ENCODE measurements at places on chromosomes 2 and 18.

DNA sequence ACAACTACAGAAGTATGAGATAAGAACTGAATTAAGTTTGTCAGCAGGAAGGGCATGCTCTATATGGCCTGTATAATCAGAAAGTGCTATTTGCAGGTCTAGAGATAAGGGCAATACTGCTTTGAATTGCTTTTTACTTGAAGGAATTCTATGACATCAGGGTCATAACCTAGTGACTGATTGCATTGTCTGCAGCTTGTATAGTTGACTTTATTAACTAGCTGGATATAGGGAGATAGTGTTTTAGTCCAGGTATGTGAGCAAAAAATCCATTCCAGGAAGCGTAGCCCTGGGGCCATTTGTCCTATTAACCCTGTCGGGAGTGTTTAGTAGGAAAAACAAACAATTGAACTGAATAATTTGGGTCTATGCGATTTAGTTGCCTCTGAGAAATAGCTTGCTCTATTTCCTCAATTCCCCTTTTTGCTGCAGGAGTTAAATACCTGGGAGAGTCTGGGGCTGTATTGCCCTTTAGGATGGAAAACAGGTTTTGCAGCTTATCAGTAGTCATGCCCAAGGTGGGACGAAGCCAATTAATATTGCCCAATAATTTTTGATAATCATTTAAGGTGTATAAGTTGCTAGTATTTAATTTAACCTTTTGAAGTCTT, 30.0 kb downstream of the HTR2B start:
- DNase-seq = no peak

DNA sequence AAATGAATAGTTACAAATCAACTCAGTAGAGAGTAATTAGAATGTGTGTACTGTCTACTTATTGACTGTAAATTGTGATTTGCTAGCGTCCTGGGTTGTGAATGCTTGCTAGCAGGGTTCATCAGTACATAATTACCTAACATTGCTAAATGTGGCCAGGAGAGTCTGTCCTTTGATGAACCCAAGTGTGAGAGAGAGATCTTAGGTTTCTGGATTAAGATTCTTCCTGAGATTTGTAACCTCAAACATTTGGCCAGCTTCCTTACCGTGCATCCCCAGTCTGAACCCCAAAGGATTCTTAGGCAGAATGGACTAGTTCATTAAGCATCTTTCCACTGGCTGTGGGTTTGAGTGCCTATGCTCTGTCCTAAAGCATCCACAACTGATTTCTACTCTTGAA, 84.0 kb upstream of the ITPRID2 start:
- no peak for DNase-seq

DNA sequence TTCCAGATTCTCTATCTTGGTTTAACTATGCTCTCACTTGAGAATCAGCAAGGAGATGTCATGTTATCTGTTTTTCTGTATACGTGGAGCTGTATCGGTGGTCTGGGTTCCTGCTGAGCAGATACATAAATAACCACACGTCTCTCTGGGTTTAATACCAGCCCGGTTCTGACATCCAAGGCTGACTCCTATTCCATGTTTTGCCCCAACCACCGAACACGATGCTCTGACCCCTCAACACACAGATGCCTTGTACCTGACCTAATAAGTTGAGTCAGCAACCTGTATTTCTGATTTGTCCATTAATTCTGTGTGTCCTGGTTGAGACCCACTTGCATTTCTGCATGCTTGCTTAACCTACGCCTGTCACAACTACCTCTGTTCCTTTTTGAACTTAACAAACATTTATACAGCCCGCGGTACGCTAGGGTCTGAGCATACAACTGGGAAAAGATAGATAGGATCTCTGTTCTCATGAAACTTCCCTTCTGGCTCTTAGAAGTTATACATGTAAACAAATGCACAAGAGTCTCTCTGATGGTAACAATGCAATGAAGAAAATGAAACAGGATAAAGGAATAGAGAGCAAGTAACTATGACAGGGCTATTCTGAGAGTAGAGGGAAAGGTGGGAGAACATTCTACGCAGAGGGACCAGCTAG, 480.4 kb downstream of the PARD3B start:
- no peak for DNase-seq

DNA sequence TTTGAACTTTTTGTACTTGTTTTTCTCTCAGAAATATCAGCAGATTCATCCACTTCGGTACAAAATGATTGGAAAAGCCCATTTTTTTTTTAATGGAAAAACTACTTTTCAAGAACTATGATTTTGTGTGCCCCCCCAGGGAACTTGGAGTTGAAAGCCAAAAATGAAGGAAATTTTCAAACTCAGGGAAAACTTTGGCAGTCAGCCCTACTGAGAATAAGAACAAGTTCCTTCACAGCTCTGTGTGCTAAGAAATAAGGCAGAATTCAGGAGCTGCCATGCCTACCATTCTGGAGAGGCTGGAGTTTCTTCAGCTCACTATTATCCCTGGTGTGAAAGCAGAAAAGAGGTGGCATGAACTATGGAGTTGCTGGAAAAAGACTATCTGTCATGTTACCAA, 226.0 kb upstream of the SLC35G4 start:
- no peak for DNase-seq

GRCh38 chr18:9421901-9422327, 53.4 kb upstream of the RALBP1 start:
- no peak for DNase-seq

DNA sequence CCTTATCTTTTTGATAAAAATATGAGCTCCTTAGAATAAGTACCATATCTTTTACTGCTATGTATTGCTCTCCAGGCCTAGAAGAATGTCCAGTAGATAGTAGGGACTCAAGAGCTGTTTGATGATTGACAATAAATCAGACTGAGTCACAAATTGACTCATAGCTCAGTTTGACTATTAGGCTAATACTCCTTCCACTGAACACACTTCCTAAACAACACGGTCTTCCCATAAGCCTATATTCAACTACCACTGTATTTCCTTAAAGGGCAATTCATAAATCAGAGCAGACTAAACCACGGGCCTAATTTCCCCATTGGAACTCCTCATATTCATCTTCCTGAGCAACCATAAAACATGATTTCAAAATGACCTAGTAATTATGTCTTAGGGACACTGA, 258.5 kb downstream of the ALK start:
- DNase-seq = no peak

DNA sequence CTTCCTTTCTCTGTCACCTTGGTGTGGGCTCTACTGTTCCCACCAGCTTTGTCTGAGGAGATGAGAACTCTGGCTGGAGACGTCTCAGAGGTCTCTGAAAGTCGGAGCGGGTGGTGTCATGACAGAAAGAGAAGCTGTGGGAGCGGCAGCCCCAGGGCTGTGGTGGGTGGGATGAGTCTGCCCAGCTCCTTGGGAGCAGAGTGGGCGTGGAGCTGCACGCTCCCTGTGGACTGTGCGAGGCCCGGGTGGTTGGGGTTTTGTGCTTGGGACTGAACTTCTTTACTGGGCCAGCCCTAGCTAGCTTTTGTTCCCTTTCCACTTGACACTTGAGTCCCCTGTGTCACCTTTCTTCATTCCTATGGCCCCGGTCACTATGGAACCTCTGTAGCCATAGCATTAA, 10.4 kb downstream of the TOGARAM2 start:
- DNase-seq = no peak

- DNase-seq = no peak
Measured at GRCh38 chr2:142323206-142323605, 192.4 kb upstream of the LRP1B start.

GRCh38 chr2:212194396-212194795, 344.2 kb downstream of the ERBB4 start:
- no peak for DNase-seq

- DNase-seq = no peak
Measured at GRCh38 chr18:46542545-46542944, 114.5 kb downstream of the LOXHD1 start.

GRCh38 chr2:32284321-32284720, 6.6 kb downstream of the YIPF4 start:
- no peak for DNase-seq

DNA sequence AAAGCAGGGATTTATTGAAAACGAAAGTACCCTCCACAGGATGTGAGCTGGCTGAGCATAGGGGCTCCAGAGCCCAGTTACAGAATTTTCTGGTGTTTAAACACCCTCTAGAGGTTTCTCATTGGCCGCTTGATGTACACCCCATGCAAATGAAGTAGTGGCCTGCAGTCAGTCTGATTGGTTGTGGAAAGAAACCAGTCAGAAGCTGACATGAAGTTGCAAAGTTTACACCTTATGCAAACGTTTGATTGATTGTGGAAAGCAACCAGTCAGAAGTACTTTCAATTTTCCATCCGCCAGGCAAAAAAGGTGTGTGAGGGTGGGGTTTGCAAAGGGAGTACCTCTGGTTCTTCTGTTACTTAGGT, 62.3 kb downstream of the VWA3B start:
- no peak for DNase-seq

- no peak for DNase-seq
Measured at GRCh38 chr2:174597009-174597344, 627 bp downstream of the WIPF1 start.

DNA sequence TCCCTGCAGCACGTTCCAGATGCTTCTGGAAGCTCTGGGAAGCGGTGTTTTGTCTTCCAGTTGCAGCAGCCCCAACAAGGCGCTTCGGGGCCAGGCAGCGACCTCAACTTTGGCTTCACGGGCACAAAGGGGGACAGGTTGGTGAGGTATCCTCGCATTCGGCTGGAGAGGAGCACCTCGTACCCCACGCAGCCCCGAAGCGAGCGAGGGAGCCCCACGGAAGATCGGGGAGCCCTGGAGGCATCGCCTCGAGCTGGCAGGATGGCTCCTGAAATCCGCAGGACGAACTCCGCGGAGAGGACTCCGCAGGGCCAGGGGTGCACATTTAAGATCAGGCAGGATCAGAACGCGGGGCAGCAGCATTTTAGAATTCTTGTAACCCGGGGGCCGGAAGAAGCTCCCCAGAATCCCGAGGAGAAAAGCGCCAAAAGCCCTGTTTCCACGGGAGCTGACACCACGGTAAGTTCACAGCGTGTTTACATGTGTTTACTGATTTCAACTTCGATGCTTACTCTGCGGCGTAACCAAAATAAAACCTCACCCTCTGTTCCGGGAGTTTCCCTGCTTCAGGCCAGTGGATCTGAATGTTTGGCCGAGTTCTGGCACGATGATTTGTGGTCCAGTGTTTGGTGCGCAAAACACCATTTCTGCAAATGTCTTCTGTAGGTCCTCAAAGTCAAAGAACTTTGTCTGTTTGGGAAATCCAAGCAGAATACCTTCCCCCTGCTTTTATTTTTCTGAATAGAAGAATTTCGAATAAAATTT, 212.5 kb downstream of the NEDD4L start:
- no peak for DNase-seq

- DNase-seq = no peak
Measured at GRCh38 chr2:85455552-85456090, 37.1 kb downstream of the SH2D6 start.

DNA sequence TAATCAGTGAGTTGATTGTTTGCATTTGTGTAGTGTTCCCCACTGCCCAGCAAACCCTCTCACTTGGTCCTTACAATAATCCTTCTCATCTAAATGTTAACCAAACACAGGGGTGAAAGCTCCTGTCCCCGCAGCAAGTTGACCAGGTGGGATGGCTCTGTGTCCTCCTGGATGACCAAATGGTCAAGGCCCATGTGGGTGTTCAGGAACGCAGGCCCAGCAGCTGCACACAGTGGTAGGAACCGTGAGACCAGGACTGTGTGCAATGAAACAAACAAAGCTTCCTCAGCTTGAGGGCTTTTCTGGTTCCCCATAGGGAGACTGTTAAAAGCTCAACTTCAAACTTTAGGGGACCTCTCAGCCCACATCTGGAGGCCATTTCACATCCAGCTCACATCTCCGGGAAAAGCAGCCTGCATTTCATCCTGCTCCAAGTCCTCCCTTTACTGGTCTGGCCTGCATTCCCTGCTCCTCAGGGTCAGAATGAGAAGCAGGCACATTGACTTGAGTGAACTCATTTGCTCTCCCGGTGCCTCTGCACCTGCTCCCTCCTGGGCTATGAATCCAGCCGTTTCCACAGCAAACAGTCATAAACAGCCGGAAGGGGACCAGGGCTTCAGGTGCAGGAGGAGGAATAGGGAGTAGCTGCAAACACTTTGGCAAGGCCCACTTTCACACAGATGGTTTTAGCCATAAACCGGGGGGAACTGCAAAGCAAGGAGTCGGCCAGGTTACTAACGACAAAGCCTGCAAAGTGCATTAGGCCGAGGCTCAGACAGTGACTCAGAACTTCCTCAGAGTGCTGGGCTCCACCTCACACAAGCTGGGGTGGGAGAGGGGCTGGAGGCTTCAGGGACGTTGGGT, 144.7 kb downstream of the CAPN13 start:
- DNase-seq = no peak

- no peak for DNase-seq
Measured at GRCh38 chr18:8681196-8681595, 24.2 kb upstream of the MTCL1 start.

DNA sequence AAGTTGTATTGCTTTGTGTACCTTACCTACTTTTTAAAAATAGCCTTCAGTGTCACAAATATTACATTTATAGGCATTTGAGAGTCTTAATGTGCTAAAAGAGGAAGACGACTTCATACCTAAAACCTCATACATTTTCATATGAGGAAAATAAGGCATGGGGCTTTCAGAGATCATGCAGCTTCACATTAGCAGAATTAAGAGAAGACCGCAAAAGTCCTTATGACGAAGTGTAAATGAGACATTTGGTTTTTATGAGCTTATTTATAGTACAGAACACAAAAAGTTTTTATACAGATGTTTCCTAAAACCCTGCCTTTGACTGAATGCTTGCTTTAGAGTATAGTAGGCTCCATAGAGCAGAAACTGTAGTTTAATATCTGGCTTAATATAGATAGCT, 10.1 kb upstream of the CCDC138 start:
- no peak for DNase-seq

DNA sequence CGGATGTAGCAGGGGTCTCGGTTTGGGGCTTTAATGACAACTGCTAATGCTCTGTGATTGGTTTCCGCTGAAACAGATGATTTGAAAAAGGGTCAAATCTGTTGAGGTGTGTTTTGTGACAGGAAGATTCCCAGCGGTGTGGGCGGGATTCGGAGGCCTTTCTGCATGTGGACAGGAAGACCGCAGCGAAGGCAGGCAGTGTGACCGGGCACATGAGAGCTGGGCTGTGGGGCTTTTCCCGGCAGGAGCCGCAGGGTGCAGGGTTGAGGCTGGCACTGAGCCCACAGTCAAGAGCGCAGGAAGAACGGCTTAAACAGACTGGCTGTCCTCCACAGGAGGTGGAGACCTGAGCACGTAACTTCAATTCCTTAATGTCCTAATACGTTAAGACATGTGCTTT, 180.0 kb upstream of the TPO start:
- DNase-seq = no peak

DNA sequence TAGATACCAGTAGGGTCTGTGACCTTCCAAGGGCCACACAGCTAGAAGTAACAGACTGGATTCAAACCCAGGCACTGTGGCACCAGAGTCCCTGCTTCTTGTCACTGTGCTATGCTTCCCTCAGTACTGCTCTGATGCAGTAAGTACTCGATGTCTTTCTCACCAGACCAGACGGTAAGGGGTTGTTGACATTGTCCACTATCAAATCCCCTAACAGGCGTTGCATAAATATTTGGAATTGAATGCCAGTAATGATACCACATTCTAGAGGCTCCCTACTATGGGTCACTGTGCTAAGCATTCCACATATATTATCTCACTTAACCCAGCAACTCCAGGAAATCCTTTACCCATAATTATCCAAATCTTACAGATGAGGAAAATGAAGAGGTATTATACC, 223.1 kb downstream of the C1D start:
- DNase-seq = no peak

Measured in kidney (tissue), 22 donors.